ENCODE measurements at places on chromosomes 12 and 14.
A peak's percentile ranks its signal among the peaks of the same experiment; 100 is the strongest.

GRCh38 chr12:82644896-82645295 lies 41.8 kb upstream of the TMTC2 start:
- DNase-seq, result no peak

GRCh38 chr12:56202366-56202765 lies 13.1 kb upstream of the SMARCC2 start:
- no peak for DNase-seq

- DNase-seq, result no peak
Observed at GRCh38 chr14:68695326-68695768, 97.5 kb downstream of the ZFP36L1 start.

DNA sequence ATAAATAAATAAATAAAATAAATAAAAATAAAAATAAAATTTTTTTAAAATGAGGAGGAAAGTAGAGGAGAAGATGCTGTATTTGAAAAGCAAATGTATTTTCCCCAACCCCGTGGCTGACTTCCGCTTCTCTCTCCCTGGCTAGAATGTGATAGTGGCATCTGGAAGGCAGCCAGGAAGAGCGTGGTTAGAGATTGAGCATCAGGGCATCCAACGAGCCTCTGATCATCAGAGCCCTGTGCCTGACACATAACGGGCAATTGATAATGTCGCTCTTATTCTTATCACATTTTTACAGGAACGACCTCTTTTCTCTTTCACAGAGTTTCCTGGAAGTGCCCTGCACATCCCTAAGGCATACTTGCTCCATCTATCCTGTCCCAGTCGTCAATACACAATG lies 496.9 kb upstream of the TMEM132C start:
- DNase-seq, result no peak

DNA sequence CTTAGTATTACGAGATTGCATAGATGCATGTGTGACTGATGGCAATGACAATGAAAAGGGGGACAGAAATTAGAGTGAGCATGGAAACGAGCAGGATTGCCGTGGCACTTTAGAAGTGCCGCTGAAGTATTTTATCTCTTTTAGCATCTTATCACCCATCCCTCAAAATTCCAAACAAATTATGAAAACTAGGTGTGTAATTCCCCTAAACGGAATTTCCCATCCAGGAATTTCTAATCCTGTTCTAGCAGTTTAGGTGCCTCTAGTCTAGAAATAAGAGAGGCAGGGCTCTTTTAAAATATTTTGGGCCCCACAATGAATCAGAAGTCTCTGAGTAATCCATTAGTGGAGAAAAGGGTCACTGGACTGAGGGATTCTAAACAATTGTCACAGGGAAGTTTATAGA lies 947 bp downstream of the TMEM52B start:
- DNase-seq, result no peak

DNA sequence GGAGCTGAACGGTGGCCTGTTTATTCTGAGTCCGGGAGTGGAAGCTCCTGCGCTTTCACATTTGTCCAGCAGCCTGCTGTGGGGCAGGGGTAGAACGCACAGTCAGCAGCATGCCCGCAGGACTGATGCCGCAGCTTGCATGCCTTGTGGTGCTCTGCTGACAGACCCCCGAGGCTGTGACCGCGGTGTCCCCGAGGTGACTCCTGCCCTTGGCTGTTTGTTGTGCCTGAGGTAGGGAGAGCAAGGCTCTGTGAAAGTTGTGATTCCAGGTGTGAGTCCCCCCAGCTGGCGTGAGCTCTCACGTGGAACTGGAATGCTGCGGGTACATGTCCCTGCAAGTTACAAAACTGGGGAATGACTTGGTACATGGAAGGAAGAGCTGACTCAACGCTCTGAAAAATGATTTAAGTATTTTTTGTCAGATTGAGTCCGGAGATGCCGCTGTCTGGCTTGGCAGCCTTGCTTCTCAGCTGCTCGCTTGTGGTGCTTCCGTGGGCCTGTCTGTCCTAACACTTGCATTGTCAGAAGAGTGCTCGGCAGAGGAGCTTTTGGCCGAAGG lies 18.1 kb downstream of the MLXIP start:
- no peak for DNase-seq

DNA sequence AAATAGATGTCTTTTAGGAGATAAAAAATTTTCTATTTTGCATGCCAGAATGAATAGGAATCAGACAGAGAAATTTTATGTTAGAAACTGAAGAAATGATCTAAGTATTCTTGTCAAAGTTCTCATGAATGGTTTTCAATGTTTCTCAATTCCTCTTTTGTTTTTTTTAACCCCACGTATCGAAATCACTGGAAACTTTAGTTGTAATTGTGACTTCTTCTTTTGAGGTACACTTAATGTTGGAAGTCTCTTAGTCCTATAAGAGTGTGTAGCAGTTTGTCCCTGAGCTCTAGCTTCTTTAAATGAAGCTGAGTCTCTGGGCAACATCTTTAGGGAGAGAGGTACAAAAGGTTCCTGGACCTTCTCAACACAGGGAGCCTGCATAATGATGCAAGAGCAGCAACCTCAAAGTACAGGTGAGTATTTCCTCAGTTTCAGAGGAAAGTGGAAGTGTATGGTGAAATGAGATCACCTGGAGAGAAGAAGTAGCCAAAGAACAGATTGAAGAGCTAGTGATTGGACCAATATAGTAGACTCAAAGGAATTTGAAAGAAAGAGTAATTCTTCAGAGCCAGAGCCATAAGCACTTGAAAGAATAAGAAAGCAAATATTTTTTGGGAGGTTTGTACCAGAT lies at the start of gene CLEC6A:
CLEC6A (plus strand) TSS at position 236 of the 634 bp plus-strand sequence; CDS start at position 386, 150 bp downstream.
- no peak for DNase-seq

DNA sequence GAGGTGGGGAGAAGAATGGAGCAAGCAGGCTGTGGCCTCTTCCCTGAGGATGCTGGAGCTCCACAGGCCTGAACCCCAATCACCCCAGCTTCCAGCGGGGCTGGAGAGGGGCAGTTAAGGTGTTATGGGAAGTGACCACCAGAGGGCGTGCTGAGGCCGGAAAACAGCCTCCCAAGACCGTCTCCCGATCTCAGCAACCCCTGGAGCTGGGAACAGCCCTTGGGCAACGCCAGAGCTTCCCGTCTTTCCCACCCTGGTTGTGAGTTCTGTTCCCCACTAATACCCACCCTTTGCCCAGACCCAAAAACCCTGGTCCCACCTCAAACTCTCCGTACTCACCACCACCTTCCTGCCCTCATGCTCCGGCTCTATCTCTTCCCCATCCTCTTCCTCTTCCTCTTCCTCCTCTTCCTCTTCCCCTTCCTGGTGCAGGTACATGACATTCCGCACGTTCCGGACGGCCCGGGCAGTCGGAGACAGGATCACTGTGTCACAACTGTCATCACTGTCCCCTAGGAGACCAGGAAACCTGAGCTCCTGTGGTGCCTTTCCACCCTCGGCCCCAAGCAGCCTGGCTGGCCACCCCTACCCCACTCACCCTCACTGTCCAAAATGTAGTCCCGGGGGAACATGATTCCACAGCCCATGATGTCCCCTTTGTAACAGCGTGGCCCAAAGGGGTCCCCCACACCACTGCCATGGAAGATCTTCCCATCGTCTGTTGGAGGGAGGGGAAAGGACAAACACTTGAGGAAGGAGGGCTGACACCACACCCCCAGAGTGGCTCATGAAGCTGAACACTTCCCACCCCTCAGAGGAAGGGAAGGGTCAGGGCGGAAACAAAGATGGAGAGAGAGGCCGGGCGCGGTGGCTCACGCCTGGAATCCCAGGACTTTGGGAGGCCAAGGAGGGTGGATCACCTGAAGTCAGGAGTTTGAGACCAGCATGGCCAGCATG lies 12.9 kb downstream of the SPRYD3 start:
- DNase-seq, result peak; percentile 92

DNA sequence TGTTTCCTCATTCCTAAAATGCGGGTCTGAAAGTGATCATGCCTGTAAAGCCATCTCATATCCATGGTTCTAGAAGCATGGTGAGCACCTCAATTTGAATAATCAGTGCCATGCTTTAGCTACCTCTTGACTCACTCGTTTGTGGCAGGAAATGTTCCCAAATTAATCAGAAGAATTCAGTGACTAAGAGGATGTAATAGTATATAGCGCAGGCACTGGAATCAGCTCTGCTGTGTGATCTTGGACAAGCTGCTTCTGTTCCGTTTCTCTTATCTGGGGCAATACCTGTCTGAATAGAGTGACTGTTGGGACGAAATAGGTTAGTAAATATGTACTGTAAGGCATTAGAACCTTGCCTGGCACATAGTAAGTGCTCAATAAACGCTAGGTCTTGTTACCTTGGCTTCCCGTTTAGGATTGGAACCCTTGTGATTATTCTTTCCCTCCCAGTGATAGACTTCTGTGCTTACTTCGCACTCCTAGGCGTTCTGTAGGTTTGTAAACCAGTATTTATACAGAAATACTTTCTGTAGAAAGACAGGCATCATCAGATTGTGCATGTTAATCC lies 820 bp upstream of the SMAGP start:
- DNase-seq, result no peak

DNA sequence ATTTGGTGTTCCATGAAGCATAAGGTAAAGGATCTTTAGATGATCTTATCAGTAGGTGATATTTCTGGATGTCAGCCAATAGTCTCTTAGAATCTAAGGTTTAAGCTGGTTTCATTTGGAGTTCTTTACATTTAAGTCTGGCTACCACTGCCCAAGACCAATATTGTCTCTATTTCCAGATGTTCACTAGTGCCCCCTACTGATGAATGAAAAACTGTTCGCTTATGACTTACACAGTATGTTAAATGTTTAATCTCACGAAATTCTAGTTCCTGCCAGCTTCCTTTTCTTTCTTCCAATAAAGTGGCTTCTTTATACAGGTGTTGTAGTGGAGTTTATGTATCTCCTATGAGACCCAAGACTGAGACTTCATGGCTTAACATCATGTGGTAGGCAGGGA lies 31.8 kb upstream of the MIS18BP1 start:
- no peak for DNase-seq

GRCh38 chr14:65184032-65184764 lies 81.9 kb upstream of the MAX start:
- no peak for DNase-seq

DNA sequence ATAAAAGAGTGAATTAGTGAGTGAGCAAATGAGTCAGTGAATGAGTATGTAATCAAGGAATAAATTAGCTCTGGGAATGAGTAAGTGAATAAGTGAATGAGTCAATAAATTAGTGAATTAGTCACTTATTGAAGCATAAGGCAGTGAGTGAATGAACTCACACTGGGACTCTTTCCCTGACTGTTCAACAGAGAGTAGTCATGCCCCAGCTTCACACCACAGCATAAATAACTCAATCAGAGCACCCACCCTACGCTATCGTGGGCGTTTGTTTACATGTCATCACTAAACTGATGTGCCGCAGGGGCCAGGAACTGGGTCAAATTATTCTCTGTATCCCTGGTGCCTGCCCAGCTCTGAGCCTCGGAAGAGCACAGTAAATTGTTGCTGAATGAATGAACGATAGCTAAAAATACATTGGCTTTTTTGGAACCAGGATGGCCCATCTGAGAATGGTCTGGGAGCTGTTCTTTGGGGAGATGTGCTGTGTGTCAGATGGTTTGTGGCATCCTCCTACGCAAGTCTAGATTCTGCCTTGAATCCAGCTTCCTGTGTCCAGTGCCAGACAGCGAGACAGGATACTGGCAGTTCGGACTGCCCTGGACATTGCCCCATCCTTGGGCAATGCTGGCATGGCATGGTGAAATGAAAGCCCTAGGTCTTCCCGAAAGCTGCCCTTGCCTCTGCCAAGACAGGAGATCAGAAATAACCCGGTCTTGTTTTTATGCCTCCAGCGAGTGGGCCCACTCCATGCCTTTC lies 98.0 kb upstream of the RTL1 start:
- DNase-seq, result no peak

DNA sequence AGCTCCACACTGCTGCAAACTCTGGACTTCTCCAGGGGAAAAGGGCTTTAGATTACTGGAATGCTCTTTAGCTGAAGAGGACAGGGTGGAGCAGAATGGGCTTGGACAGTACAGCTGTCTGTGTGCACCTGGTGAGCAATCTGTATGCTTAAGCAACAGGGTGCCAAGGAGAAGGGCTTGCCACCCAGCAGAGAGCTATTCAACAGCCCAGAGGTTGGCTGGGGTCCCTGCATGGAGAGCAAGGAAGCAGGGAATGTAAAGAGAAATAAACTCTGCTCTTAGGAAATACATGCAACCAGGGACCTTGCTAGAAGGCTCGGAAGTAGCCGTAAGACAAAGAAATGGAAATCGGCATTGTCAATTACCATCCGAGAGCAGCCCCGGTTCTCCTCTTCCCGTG lies 53.0 kb upstream of the CORO1C start:
- DNase-seq, result no peak

GRCh38 chr14:99941211-99941610 lies 124.0 kb upstream of the EVL start:
- no peak for DNase-seq

DNA sequence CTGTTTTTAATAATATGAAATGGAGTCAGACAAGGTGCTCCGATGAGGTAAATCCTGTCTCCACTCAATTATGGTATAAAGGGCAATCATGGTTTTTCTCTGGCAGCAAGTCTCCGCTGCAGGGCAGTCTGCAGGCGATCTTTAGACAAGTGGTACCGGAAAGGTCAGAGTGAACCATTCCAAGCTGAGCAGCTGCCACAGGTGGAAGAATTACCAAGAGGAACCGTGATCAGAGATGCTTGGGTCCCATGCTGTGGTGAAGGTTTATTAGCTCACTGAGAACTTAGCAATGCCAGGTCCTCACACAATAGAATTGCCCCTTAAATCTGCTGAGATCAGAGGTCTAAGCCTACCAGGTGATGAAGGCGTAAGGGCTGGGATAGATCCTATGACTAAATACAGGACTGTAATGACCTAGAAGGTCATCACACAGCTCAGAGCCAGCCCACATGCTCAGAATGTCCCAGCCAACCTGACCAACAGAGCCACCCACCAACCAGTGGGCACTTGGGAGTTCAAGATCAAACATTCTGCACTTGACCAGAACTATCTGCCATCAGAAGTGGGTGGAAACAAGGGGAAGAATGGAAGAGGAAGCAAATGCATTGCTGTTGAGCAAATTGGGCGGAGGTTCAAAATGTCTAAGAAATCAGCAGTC lies 175.2 kb upstream of the BCL2L14 start:
- no peak for DNase-seq

- DNase-seq, result no peak
Observed at GRCh38 chr12:128583453-128583852, 240.3 kb downstream of the SLC15A4 start.

DNA sequence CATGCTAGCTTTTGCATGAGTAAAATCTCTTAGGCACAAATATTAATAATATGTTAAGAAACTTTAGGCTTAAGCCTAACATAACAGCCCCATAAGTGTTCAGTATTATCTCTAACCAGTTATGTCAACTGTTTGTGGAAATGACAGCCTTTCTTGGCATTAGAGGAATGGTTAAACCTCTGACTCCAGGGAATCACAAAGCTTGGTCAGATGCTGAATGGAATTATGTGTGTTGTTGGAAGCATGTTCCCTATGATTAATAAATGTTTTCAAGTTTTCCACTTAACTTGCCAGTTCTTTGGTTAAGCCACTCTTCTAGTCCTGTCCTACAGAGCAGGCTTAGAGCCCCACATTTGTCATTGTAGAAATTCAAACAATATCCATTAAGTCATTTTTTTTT lies 17.0 kb downstream of the PSEN1 start:
- DNase-seq, result no peak

- DNase-seq, result no peak
Observed at GRCh38 chr12:113155060-113155459, 5.5 kb downstream of the CFAP73 start.

All from activated CD8-positive, alpha-beta memory T cell treated with anti-CD3 and anti-CD28 coated beads, Interleukin-2, amount 50 U/mL, for 48 hours (primary cell).